A549 treated with GW870086 at 1 μM for 4 hours (cell line): ENCODE measurements at places on chromosomes 6 and 20. TPM values are rescaled to one million over a fixed set of nuclear protein-coding genes. Genes with fewer than 3 reads are reported as not detected.

HSPA12B gene
- 0.29 to 0.65 TPM (median 0.44 TPM) in 5 replicates for total RNA-seq

WFDC10B gene
- total RNA-seq = not detected in 5 replicates

ZSCAN9 gene
- 6.0 to 9.8 TPM (median 7.7 TPM) in 5 replicates for total RNA-seq

DUSP22 gene
- 13.1 to 14.6 TPM (median 14.5 TPM) in 5 replicates for total RNA-seq

XRN2 gene
- 86.9 to 109 TPM (median 98.4 TPM) in 5 replicates for total RNA-seq

RAET1E gene
- 1.8 to 3.8 TPM (median 3.2 TPM) in 5 replicates for total RNA-seq

BPIFA1 gene
- not detected in 5 replicates for total RNA-seq

KIF6 gene
- total RNA-seq = 0.09 to 0.50 TPM (median 0.17 TPM) in 5 replicates

SLC22A3 gene
- total RNA-seq = 40.2 to 51.2 TPM (median 47.9 TPM) in 5 replicates

NRSN1 gene
- total RNA-seq = not detected in 5 replicates

PTP4A1 gene
- 85.5 to 109 TPM (median 99.7 TPM) in 5 replicates for total RNA-seq
